ENCODE measurements at places on chromosomes 12 and 14. TPM values are rescaled to one million over a fixed set of nuclear protein-coding genes. Genes with fewer than 3 reads are reported as not detected.

Gene CEBPE
- total RNA-seq = not detected

Gene SDSL
- total RNA-seq = 10.5 TPM

Gene SRRM4
- 0.46 TPM for total RNA-seq

Gene SLC5A8
- not detected for total RNA-seq

Gene OASL
- total RNA-seq = 1.3 TPM
